Activated gamma-delta T cell (primary cell): ENCODE measurements at places on chromosomes 5 and 9.

GRCh38 chr9:72958485-72959281 is 5.8 kb upstream of the ALDH1A1 start:
- DNase-seq: no peak

- DNase-seq: no peak
Measured at GRCh38 chr9:131094622-131095021, 1.7 kb upstream of the AIF1L start.

DNA sequence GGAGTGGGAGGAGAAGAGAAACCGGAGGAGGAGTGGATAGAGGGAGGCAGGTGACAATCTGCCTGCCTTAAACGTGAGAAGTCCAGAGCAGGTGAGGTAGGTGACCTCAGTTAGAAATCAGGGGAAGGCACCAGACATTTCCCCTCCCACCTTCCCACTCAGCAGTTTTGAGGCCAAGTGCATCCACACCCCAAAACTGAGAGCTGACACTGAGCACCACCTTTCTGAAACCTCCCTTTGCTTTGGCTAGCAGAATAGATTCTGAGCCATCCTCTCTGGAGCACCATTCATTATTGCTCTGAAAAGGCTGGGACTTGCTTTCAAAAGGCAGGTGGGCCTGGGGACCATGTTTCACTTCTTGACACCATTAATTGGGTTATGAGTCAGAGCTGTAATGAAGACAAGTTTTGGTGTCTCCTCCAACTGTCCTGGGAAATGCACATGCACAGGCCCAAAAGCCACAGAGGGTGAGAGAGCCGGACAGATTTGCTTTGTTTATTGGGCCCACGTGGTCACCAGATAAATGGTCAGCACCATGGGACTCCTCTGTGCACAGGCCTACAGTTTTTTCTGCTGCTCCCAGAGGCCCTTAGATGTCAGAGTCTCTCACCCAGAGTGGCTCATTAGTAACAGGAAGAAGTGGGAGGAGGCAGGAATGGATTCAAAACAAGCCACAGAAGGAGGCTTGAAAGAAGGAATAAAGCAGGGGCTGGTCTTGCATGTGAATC is 314.7 kb downstream of the TLE1 start:
- DNase-seq: no peak

- no peak for DNase-seq
Measured at GRCh38 chr5:167049043-167049663, 1242.3 kb upstream of the WWC1 start.

GRCh38 chr9:27472195-27472594 is 51.9 kb upstream of the IFNK start:
- no peak for DNase-seq

DNA sequence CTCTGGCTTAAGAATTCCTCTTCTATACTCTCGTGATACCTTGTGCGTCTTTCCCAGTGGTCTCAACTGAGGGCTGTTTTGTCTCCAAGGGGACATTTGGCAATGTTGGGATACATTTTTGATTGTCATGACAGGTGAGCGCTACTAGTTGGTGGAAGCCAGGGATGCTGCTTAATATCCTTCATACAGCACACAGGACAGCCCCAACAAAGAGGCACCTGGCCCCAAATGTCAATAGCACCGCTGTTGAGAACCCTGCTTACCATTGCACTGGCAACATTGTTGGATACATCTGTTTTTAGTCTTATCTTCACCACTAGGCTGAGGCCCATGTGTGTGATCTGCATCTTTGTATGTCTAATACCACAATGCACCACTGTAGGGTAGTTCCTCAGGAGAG is 114.1 kb downstream of the C9orf152 start:
- no peak for DNase-seq

DNA sequence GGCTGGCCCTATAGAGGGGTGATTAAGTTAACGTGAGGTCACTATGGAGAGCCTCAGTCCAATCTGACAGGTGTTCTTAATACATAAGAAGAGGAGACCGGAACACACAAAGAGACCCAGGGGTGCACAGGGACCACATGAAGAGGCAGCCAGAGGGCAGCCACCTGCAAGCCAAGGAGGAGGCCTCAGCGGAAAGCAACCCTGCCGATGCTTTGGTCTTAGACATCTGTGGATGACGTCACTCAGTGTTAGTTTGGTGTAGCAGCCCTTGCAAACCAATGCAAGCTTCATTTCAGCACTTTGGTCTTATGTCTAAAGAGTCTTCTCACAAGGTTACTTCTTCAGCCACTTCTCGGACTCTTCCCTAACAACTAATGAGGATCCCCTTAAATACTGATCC is 47.6 kb upstream of the GRHPR start:
- DNase-seq: no peak

DNA sequence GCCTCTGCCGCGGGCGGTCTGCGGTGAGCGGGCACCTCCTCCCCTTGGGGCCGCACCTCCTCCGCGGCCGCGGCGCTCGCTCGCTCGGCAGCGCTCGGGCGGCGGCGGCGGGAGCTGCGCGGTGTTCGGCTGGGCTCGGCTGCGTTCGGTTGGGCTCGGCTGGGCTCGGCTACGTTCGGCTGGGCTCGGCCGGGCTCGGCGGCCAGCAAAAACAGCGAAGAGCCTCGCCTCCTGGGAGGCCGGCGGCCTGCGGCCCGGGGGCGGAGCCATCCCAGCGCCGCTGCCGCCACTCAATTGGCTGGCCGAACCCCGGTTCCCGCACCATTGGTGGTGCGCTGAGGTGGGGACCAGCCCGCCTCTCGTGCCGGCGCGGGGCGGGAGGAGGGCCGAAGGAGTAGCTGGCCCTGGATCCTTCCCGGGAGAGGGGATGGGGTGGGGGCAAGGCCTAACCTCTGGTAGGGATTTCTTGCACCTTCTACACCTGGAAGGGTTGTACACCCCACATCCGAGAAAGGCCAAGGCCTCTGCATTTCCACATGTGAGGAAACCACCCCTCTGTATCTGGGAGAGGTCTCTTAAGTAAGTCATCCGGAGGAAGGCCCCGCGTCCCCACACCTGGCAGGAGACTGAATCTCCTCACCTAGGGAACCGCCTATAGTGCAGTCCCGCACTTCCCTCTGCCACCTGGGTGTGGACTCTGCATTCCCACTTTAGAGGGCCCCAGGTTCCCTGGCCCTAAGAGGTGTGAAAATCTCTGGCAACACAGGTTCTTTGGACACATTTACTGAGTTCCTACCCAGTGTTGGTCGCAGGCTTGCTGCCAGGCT is at the start of gene ENHO:
Gene ENHO, minus strand, starts transcription at position 20 of the 827 bp plus-strand sequence. CDS start 1,295 bp downstream, outside the sequence.
- peak; percentile 87 for DNase-seq

- no peak for DNase-seq
Measured at GRCh38 chr5:124210111-124210910, 536.1 kb downstream of the ZNF608 start.

DNA sequence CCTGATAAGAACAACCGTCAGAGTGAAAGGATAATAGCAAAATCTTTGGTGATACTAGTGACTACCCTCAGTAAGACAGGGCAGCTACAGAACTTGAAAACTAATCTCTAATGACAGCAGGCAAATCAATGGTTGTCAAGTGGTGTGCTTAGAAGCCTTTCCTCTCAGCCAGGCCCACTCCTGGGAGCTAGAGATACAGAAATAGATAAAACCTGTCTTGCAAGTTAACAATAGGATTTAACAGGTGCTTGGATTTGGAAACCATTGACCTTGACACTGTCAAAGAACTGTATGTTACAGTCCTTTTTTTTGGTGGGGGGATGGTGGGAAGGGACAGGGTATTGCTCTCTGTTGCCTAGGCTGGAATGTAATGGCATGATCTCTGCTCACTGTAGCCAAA is 118.6 kb downstream of the BASP1 start:
- DNase-seq: no peak

DNA sequence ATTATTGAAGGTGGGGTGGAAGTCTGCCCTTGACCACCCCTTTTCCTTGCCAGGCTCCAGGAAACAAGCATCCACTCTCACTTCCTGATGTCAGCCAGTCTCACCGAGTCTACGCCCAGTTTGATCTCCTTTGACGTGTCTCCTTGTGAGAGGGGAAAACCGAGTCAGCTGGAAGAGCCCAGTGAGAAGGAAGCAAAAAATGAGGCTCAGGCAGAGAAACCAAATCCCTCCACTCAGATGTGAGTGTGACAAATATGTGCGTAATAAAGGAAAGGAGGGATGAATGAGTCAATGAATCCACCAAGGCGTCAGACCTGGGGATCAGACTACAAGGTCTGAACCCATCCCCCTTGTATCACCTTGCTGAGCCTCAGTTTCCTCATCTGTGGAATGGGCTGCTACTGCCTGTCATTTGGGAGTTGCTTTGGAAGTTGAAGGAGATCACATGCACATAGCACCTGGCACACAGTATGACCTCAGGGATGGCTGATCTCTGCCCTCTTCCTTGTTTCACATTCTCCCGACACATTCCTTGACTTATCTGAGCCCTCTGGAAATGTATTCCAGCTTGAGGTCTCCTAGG is 61.3 kb upstream of the XPA start:
- DNase-seq: no peak

DNA sequence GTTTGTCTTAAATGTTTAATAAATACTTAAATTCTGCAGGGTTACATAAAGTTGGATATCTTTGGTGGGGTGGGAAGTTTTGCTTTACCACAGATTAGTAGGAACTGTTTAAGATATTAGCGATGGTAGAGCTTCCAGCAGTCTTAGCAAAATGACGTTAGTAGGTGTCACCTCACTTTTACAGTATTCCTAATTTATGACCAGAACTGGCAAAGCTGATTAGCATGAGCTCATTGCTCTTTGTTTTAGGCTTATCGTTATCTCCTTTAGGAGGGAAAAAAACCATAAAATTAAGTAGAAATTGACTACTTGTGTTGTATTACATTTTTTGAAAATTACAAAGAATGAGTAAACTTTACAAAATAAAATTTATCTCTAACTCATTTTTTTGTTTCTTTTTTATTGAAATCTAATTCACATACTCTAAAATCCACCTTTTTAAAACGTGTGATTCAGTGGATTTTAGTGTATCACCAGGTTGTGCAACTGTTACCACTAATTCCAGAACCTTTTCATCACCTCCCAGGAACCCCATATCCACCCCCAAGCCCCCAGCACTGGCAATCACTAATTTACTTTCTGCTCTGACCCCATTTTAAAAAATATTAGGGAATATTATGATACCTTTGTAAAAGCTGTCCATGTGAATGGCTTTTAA is 129.5 kb downstream of the TRIO start:
- no peak for DNase-seq
